Stimulated activated CD4-positive, alpha-beta T cell treated with anti-CD3 and anti-CD28 coated beads, Interleukin-4, amount 100 ng/mL, for 4 hours (primary cell): ENCODE measurements at places on chromosomes 7 and 10.

DNA sequence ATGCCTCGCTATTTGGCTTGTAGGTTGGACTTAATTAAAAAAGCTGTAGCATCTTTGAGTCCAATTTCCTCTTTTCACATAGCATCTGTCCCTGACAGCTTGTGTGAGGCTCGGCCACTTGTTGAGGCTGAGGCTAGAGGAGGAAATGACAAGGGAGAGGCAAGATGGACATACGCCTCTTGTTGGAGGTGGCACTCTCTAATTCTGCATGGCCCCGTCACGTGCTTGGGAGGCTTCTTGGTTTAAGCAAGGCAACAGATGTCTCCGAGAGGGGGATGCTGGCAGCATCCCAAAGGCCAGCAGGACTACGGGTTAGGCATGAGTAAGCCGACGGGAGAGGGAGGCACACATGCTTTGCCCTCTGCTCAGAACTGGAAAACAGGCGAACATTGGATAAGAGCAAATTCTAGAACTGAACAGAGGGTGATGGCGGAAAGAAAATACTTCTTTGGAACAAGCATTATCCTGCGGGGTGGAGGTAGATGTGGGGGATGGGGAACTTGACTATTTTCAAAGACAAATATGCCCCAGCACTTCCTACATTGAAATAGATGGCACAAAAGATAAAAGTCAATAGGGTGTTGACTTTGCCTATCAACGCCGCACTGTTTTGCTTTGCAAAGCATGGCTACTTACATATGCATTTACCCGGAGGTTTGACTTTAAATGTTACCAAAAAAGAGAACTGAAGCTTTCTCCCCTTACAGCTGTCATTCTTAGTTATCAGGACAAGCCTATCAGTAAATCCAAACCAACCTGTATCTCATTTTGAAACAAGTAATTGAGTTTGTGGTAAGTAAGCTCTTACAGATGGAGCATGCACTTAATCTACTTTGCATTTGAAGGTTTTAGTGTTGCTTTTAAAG lies 94.8 kb downstream of the CHN2 start:
- DNase-seq, result no peak

DNA sequence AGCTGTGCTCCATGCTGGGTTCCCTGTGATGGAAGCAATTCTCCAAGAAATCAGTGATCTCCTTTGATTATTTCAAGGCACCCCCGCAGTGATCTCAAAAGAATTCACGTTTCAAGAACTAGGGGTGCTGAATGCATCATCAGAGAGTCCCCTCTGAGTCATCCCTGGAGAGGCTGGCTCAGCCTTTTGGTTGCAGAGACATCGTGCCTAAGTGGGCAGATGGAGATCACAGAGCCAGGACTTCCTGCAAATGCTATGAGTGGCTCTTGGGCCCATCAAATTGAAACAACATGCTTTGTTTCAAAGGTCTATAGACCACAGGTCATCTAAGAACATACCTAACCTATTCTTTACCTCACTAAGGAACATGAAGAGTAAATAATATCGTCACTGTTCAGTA lies 41.5 kb upstream of the PLEKHA1 start:
- no peak for DNase-seq

DNA sequence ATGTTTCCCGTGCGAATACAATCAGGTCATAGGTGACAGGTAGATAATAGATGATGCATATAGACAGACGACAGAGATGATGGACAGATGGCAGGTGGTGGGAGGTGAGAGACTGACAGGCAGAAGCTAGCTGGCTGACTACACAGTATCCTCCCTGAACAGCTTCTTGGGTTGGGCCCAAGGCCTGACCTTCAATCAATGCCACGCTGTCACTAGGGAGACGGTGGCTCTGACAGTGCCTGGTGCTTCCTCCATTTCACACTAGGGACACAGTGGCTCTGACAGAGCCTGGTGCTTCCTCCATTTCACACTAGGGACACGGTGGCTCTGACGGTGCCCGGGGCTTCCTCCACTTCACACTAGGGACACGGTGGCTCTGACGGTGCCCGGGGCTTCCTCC lies 200.1 kb downstream of the DIP2C start:
- DNase-seq, result no peak

GRCh38 chr7:26071622-26072456 lies 80.2 kb upstream of the NFE2L3 start:
- no peak for DNase-seq

DNA sequence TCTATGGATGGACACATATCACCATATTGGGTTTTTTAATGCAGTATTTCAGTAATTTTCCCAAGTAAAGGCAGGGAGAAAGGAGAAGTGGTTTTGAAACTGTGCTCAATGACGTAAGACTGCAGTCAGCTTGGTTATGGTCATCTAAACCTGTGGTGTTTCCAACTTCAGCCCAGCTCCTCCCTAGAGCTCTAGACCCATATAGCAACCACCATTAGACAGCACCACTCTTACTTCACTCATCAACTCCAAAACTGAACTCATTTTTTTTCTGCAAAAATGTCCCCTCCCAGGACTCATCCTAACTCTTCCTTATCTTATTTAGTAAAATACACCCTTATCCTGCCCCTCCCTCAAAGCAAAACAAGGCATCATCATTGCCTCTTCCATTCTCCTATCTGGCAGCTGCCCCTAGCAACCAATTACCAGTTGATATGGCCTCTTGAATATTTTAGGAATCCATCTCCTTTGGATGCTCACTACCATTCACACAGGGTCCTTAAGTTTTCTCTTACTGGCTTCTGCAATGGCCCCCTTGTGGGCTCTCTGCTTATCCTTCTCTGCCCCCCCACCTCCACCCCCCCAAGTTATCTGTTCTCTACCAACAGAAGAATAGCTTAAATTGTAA lies 1.5 kb upstream of the RALA start:
- no peak for DNase-seq

DNA sequence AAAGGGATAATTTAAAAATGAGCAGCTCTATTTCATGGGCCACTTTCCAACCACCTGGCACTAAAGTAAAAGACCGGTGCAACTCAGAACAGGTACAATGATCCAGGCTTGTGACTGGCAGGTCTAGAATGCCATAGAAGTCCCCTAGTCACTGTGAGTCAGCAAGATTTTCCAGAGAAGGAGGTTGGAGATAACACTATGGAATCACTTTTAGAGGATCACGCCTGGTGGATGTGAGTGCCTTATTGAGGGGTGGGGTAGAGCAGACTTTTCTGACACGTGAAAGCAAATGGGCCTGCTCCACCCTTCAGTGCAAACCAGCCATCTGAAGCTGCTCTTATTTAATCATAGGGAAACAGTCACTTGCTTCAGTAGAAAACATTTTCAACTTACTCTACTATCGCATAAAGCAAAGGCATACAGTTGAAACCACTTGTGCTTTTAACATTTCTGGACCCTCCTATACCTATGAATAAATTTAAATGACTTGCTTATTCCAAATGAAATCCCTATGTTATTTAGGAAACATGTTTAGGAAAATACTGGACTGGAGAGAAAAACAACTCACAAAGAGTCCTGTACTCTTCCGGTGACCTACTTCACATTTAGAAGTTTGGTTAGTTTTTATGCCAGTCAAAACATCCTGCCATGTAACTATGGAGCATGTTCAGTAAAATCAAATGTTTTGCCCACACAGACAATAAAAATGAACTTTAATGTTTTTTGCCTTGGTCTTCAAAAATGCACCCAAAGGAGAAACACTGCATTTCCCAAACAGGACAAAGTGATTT lies 21.5 kb upstream of the AKR1C1 start:
- DNase-seq, result no peak

DNA sequence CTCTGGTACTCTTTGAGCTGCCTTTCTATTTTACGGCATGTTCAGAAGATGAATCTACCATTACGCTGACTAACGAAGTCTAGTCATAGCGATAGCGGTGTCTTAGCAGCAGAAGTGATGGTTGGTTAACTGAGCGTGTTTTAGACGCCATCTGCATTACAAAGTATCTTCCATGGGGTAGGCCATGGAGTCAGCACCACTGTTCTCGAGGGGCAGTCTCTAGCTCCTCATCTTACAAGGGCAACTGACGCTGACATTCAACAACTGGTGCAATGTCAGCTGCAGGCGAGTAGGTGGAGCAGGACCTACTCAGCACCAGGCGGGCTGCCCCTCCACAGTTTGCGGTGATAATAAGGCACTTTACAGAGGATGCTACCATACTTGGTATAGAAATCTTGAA lies 88.7 kb downstream of the ADARB2 start:
- DNase-seq, result no peak

DNA sequence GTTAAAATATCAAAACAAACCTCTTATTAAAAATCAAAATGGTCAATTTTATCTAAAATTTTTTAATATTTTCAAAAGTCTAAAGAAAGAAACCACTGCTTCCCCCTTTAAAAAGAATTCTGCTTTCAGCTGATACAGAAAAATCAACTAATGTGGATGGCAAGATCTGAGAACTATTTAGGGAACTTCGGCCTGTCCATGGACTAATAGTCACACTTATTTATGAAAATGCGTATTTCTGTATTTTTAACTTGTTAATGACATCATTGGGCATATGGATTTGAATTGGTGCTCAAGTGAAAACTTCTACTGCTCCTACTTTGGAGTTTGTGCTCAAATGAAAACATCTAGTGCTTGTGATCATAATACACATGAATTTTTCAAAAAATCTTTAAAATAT lies 31.9 kb downstream of the RNLS start:
- no peak for DNase-seq

DNA sequence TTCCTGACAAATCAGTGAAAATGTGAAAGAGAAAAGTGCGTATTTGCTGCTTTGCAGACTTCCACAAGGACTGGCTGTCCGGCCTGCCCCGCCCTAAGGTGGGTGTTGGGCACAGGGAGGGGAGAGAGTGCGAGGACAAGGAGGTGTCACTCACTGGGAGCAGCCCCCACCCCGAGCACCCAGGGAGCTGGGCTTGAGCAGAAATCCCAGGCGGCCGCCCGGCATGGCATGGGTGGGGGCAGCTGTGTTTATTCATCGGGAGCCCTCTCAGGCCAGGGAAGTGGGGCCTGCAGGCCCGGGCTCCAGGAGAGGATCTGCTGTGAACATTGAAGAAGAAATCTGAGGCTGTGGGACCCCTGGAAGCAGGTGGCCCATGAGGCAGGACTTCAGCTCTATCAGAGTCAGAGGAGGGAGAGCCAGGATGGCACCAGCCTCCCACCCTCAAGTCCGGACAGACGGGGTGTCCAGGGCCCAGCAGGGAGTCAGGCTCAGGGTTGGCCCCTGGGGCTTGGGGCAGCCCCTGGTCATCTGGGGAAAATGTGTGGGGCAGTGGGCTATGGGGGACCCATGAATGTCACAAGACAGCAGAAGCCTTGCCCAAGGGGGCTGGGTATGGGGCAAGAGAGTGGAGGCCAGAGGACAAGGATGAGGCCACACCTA lies 164.4 kb upstream of the PPP2R2D start:
- DNase-seq, result no peak

- DNase-seq, result no peak
These were observed 24.5 kb downstream of the SCD start for GRCh38 chr10:100371482-100372027.

GRCh38 chr7:17105701-17106100 lies 192.8 kb upstream of the AHR start:
- no peak for DNase-seq

GRCh38 chr7:152076940-152077933 lies 51.8 kb downstream of the GALNT11 start:
- no peak for DNase-seq

GRCh38 chr10:74008212-74008731 lies 10.4 kb downstream of the VCL start:
- DNase-seq, result no peak

DNA sequence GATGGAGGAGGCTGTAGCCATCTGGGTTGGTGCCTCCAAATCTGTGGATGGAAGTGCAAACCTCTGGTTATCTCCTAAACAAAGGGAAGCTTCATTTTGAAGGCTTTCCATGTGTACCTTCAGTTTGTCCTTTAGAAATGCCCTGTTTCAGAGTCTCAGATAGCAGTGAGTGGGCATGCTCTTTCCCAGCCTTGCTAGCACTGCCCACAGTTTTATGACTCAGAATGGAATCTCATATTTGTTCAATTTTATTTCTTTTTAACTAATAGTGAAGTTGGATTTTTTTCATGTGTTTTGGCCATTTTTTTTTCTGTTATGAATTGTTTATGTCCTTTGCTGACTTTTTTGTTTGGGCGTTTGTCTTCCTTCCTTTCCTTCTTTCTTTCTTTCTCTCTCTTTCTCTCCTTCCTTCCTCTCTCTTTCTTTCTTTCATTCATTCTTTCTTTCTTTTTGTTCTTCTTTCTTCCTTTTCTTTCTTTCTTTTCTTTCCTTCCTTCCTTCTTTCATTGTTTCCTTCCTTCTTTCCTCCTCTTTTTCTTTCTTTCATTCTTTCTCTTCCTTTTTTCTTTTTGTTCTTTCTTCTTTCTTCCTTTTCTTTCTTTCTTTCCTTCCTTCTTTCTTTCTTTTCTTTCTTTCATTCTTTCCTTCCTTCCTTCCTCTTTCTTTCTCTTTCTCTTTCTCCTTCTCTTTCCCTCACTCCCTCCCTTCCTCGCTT lies 25.6 kb downstream of the PRF1 start:
- no peak for DNase-seq

- DNase-seq, result no peak
These were observed at the start of gene WDFY4 for GRCh38 chr10:48684792-48685623. Gene WDFY4 (plus strand): TSS chr10:48684873. CDS start chr10:48709733, 24,860 bp downstream.

DNA sequence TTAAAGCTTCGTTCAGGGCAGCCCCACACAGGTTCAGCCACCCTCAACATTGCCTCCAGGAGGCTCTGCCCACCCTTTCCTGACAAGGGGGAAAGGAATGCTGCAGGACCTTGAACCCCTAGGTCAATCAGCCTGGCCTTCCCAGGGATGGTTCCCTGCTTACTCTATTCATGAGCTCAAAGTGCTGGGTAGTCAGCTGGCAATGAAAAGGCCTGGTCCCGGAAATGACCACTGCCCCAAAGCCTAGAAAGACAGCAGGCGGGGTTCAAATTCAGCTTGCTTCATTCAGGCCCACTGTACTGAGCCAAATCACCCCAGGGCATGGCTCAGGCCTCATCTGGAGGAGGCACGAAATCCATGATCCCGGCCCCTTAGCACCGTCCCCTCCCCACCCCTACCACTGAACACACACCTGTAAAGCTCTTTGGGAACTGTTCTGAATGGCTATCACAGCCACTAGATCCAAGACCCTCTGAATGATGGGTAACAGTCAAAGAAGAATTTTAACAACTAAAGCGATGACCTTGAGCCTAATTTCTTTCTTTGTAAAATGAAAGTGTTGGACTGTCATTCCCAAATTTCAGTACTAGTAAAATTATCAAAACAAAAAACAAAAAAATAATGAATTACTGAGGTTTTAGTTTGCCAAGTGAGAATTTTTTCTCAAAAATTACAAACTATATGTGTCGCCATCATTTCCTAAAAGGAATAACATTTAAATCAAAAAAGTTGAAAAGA lies 1.0 kb downstream of the URGCP start:
- DNase-seq, result no peak

GRCh38 chr10:988667-989545 lies 672 bp downstream of the GTPBP4 start:
- peak; percentile 57 for DNase-seq

- DNase-seq, result no peak
These were observed 61.0 kb upstream of the TMEM248 start for GRCh38 chr7:66859794-66860645.

GRCh38 chr7:74412056-74412455 lies 41.6 kb upstream of the GTF2IRD1 start:
- DNase-seq, result no peak
